ENCODE measurements at places on chromosomes 3 and 15.

DNA sequence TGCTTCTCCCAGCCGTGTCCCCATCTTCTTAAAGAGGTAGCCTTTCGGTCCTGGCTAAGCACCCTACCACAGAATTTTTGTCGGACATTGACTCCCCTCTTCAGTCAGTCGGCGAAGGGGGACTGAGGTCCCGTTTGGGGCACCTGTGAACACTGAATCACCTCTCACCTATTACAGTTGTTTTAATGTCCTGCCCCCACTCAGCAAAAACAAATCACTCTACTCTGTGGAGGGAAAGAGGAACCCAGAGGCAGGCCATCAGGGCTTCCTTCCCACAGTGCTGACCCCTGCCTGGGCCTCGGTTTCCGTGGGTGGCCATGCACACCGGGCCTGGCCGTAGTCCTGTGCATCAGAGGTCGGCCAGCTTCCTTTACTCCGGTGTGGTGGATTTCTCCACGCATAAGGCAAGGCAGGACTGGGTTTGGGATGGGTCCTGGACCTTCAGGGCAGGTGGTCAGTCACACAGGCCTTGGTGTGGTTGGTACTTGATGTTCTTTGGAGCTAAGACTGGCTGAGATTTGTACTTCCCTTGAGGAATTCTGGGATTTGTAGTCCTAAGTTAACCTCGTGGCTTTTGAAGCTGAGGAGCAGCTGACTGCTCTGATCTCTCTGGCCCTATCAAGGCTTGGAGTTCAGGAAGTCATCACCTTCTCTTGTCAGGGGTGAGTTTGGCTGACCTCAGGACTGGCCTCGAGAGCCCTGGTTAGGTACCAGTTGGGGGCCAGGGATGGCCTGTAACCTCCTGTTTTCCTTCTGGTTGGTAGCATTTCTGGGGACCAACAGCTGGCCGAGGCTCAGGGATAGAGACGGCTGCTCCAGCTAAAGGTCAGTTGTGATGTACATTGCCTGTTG lies 627 bp upstream of the FAM131A start:
- DNase-seq = peak; percentile 66

- DNase-seq = no peak
These were observed 5.3 kb upstream of the BLM start for GRCh38 chr15:90711842-90712241.

- DNase-seq = no peak
These were observed 21.8 kb downstream of the DNASE1L3 start for GRCh38 chr3:58188921-58189451.

DNA sequence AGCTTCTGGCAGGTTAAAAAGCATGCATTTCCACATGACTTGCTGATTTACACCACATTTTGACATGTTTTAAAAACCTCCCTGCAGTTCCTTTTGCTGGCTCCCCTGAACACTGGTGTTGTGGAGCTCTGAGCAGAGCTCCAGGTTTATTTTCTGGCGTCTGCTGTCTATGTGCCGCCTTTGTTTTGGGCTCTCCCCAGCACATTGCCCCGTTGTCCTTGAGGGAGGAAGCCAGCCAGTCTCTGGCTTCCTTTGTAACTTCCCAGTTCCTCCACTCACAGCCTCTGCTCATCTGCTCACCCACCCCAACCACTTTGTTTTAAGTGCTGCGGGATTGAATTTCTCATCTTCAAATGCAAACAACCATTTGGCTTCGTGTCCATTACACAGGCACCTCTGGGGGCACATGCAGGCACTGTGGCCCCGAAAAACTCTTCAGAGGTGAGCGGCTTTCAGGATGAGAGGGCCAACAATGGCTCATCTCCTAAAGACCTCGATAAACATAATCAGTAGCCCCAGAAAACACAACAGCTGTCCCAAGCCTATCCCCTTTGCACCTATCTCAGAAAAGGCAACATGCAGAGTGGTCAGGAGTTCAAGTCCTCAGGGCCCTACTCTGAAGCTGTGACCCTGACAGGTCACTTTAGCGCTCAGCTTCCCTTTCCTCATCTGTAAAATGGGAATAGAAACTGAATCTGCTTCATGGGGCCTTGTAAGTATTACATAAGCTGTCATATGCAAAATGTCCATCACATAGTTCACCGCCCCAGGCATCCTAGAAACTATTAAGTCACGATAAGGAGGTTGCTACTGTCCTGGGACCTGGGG lies 1.3 kb upstream of the MEF2A start:
- peak; percentile 50 for DNase-seq

DNA sequence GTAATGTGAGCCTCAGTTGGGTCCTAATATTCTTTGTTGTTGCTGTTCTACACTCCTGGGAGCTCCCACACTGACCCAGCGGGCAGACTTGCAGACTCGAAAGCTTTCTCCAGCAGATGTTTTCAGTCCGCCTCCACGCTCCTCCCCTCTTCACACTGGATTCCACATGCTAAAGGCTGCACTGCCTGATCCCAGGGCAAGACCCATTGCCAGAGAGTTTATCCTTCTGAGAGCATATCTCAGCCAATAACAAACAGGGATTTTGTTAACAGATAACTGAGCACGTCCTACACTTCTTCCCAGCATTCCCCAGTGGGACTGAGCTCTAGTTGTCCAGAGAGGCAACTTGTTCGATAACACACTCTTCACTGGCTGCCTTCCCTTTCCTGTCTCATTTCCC lies 8.0 kb upstream of the COL6A6 start:
- DNase-seq = peak; percentile 74
